ENCODE measurements at places on chromosomes 5 and 9.

DNA sequence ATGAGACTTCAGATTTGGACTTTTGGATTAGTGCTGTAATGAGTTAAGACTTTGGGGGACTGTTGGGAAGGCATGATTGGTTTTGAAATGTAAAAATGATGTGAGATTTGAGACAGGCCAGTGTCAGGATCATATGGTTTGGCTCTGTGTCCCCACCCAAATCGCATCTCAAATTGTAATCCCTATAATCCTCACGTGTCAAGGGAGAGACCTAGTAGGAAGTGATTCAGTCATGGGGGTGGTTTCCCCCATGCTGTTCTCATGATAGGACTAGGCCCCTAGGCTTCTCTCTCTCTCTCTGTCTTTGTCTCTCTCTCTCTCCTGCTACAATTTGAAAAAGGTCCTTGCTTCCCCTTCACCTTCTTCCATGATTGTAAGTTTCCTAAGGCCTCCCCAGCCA is 473.3 kb upstream of the CD180 start:
- no peak for DNase-seq

DNA sequence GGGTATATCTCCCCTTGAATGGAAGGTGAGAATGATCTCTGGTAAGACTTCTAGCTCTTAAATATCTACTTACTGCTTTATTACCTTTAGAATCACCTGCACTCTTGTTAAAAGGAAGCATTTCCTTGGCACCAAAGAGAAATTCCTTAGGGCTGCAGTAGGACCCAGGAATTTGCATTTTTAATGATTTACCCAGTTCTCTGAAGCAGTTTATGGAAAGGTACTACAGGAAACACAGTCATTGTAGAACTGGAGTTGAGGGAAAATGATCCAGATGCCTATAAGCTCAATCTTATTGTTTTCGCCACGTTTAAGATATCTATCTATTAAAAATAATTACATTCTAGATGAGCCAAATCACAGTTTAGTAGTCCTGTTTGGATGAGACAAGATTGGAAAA is 9.5 kb upstream of the C9 start:
- no peak for DNase-seq

DNA sequence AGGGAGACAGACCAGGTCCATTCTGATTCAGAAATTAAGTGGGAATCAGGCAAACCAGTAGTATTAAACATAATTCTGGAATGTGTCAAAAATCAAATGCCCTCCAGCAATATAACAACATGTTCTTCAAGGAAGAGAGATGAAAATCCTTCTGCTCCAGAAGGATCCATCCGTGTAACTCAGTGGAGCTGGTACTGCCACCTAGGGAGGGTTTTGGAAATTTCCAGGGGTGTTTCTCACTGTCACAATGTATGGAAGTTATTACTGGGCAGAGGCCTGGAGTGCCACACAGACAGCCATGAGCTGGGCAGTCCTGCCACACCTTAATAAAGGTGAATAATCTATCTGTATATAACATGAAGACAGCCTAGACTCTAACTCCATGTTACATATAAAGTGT is 87.5 kb downstream of the TTLL11 start:
- no peak for DNase-seq

DNA sequence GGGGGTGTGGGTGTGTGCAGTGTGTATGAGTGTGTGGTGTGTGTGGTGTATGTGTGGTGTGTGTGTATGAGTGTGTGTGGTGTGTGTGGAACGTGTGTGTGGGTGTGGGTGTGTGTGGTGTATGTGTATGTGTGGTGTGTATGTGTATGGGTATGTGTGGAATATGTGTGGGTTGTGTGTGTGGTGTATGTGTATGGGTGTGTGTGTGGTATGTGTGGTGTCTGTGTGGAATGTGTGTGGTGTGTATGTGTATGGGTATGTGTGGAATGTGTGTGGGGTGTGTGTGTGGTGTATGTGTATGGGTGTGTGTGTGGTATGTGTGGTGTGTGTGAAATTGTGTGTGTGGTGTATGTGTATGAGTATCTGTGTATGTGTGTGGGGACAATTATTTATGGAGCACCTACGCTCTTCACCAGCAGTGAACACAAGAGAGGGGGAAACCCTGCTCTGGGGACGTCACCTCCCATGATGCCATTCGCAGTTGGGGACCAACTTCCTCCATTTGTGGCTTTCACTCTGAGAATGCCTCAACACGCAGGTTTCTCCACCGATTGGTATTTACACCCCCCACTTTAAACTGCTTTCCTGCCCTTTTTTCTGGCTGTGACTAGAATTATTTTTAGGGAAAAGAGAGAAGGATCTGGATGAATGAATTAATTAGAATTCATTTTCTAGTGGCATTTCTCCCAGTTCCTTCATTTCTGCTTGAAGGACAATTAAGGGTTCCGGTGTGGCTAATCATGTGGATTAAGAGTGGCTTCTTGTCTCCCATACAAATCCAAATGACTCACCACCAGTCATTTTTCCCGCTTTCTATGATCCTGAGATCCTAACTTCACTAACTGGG is 238.1 kb downstream of the ROR2 start:
- DNase-seq = peak; percentile 66

DNA sequence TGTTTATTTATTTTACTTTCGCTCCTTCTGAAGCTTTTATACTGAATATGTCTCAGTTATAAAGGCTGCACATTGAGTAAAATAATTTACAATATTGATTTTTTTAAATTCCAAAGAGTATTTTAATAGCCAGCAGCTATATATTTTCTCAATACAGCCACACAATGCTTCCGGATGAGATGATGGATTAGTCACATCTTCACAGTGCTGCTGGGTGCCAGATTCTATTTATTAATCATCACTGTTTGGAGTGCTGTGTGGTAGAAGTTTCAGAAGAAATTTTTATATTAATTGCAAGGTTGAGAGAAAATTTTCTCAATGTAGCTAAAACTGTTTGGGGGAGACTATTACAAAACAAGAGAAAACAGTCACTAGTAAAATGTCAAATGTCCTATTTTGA is 989.8 kb downstream of the TLE4 start:
- DNase-seq = no peak

DNA sequence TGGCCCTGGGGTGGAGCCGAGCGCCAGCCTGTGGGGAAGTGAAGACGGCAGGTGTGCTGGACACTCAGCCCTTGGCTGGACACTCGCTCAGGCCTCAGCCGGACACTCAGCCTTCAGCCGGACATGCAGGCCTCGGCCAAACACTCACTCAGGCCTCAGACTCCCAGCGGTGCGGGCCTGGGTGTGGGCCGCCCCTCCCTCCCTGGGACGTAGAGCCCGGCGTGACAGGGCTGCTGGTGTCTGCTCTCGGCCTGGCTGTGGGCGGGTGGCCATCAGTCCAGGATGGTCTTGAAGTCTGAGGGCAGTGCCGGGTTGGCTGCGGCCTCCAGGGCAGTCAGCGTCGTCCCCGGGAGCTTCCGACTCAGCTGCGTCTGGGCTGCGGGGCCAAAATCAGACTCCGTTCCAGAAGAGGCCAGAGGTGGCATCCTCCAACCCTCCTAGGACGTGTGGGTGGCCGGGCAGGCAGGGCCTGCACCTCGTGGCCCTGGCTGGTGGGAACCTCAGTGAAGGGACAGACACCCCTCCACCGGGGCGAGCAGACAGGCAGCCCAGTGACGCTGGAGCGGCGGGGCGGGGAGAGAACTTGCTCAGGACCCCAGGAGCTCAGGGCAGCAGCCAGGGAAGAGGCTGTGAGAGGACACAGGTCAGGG is 28.4 kb downstream of the SLC6A18 start:
- DNase-seq = no peak

DNA sequence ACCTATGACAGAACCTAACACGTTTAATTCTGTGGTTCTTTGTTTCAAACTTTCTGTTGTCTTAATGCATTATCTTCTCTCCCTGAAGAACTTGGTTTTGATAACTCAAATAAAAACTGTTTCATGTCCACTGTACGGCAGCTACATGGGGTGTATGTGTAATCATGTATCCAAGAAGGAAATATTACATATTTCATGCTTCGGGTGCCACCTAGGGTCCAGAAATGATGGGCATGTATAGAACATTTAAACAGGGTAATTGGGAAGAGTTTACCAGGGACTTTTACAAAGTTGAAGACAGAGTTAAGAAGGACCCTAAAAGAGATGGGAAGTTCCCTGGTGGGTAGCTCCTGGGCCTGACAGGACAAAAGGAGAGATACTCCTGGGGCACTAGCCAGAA is 291.3 kb downstream of the FBXL7 start:
- no peak for DNase-seq

GRCh38 chr5:154850255-154851062 is at the start of gene FAXDC2:
Gene FAXDC2 (minus strand): TSS chr5:154850603. CDS start chr5:154838178, 12,425 bp downstream.
- DNase-seq = no peak

- DNase-seq = no peak
Measured at GRCh38 chr9:135536216-135536615, 9.7 kb upstream of the OBP2A start.

- no peak for DNase-seq
Measured at GRCh38 chr9:217950-218349, 3.3 kb downstream of the DOCK8 start.

DNA sequence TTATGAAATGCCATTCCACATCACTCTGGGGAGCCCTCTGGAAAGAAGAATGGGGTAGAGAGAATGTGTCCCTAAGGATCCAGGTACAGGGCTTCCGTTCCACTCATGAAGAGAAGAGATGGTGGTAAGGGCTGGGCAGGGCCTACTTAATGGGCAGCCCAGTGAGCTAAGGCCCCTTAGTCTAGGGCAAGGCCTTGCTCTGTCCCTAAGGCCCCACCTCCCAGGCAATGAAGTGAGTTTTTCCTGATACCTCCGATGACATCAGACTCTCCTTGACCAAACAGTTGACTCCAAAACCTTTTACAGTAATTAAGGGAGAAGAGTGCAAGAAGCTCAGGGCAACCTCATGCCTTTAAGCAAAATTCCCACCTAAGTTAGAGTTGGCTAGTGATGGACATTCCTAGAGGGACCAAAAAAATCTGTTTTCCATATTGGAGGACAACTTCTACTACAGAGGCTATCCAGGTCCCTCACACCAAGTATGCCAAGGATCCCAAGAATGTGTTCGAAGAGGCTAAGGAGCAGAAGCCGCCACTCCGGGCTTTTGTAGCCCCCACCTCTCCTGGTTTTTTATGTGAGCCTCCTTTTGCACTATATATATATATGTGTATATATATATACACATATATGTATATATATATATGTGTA is 5.9 kb downstream of the KLF9 start:
- no peak for DNase-seq

GRCh38 chr9:18720691-18721090 is 246.7 kb downstream of the ADAMTSL1 start:
- DNase-seq = no peak
